Left renal pelvis (tissue), 4 donors: ENCODE measurements at places on chromosomes 2 and 18. TPM values are rescaled to one million over a fixed set of nuclear protein-coding genes. Genes with fewer than 3 reads are reported as not detected.

The CFAP221 gene
- 26.3 TPM for polyA plus RNA-seq

The PKP4 gene
- 167 TPM for polyA plus RNA-seq

The AQP12B gene
- 0.17 TPM for polyA plus RNA-seq

The MAPK4 gene
- polyA plus RNA-seq = 1.7 TPM

The CYRIA gene
- polyA plus RNA-seq = 2.8 TPM

The DNAJC5G gene
- polyA plus RNA-seq = 0.39 TPM

GRCh38 chr2:237178396-237178795 is 92.7 kb downstream of the COPS8 start:
- no peak for DNase-seq

- no peak for DNase-seq
Observed at GRCh38 chr2:190188289-190188688, 125.8 kb upstream of the MSTN start.

- no peak for DNase-seq
Observed at GRCh38 chr2:135005753-135006152, 41.5 kb downstream of the MAP3K19 start.

DNA sequence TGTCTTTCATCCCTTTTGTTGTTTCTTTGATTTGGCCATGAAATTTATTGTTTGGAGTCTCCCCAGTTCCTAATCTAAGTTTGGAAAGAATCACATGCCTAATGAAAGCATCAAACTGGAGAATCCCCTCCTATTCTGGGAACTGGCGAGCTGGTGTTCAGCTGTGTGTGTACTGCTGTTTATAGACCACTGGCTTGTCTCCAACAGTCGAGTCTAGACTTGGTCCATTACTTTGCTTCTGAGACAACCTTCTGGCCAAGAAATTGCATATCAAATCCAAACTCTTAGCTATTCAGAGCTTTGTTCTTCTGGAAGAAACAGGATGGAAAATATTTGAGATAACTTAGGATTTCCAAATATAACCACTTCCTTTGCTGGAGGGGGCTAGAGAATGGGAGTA is 111.5 kb upstream of the THSD7B start:
- no peak for DNase-seq

GRCh38 chr2:176978921-176979320 is 233.7 kb upstream of the HNRNPA3 start:
- no peak for DNase-seq

GRCh38 chr2:27237341-27237945 is 20.3 kb downstream of the CAD start:
- no peak for DNase-seq

GRCh38 chr18:11183637-11184036 is 34.3 kb upstream of the PIEZO2 start:
- DNase-seq = no peak

DNA sequence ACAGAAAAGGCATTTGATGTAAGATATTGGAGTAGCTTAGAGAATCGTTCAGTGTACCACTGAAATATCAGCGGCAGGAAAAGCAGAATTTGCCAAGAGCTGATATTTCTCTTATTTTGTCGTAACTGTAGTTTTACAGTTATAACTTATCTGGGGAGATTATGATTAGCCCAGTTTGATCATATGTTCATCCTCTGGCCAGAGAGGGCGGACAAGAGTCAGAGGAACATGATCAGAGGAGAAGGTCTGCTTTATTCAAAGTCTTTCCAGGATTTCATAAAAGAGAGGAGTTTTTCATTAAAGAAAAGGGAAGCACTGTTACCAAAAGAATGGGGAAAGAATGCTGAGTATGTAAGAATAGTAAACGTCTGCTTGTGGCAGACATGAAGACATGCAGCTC is 1655.6 kb downstream of the DPP10 start:
- no peak for DNase-seq

DNA sequence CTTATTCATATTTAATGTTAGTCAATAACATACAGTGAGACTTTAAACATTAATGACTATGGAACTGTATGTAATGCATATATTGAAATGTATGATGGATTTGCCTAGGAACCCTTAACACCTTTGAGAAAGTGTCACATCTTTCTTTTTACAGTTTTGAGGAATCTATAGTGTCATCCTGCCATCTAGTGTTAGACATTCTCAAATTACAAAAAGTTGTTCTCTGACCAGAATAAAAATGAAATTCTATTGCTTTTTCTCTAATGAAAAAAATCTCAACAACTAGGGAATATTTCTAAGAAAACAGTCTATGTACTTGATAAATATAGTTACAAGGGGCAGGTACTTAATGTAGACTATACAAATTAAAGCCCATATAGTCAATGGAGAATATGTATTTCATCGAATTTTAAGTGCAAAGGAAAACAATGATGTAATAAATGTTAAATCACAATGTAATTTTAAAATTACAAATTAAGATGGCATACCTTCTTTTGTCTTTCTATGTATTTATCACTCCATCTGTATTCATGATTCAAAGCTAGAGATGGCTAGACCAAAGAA is 5.1 kb upstream of the CALCRL start:
- DNase-seq = no peak

DNA sequence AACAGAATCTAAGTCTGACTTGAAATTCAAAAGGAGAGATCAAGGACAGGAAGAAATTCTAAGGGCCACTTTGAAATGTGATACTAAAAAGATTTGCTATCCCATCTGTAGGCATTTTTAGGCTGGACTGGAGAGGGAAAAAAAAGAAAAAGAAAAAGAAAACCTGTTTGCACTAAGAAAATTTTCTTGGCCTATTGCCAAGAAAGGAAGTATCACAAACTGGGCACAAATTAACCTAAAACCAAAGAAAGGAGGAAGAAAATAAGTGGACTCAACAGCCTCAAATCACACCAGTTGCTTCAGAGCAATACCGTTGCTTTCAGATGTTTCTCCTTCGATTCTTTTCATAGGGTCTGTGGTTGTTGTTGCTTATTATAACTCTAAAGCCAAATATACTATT is 287.9 kb upstream of the VRK2 start:
- no peak for DNase-seq

GRCh38 chr2:239675826-239676715 is 275.3 kb upstream of the HDAC4 start:
- DNase-seq = no peak

DNA sequence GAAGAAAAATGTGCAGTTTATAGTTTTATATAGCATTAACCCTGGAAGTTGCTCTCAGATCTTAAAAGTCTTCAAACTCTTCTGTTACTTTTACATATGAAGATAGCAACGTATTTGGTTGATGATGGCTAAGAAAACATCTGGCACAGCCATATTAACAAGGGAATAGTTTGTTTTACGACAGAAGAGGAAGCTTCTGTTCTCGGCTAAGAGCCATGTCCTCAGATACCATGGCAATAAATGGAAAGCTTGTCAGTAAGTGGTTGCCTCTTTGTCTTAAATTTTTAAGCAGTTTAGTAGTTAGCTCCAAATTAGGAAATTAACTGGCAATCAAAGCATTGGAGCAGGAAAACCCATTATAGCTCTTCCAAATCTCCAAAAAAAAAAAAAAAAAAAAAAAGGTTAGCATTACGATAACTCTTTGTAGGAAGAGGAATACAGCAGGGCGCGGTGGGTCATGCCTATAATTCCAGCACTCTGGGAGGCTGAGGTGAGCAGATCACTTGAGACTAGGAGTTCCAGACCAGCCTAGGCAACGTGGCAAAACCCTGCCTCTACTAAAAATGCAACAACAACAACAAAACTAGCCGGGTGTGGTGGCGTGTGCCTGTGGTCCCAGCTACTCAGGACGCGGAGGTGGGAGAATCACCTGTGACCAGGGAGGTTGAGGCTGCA is 4.5 kb upstream of the STON1 start:
- no peak for DNase-seq

DNA sequence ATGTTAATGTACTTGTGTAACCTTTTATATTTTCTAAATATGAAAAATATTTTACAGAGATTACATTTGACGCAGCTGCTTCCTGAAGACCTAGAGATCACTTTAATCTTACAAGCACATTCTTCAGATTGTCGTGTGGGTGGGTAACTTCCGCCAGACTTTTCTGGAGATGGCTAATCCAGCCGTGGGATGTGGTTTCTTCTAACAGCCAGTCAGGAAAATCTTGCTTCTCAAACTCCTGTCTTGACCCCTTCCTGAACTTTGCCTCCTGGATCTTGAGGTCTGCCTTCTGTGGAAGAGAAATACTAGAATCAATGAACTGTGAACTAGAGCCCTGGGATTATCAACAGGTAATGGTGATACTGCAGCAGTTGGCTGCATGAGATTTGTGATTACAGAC is 401.6 kb upstream of the TNP1 start:
- no peak for DNase-seq

DNA sequence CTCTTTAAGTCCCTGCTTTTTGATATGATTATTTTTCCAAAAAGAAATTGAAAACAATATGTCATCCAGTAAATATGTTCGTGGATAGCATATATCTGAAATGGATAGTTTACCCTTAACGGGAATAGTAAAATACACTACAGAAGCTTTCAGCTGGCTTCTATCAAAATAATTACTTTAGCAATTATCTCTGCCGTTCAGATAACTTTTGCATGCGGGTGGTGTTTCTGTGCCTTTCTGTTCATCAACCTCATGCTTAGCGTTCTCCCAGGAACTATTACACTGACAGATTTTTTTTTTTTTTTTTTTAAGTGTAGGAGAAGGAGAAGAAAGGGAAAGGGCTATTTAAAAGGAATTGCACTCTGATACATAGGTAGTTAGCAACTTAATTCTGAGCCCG is 53.6 kb downstream of the TSHZ1 start:
- no peak for DNase-seq

GRCh38 chr2:134287323-134287722 is 33.5 kb downstream of the MGAT5 start:
- no peak for DNase-seq

DNA sequence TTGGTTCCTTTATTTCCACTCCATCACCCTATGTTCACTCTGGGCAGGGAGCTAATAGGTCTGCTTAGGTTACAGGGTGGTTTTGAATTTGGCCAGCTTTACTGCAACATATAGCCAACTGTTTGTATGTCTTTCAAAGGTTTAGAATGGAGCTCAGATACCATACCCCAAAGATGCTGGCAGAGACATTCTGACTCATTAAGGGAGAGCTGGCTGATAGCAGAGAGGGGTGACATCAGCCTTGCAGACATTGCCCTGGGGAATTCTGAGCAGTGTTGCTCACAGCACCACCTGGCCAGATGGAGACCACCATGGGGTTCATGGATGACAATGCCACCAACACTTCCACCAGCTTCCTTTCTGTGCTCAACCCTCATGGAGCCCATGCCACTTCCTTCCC is 2.1 kb downstream of the PROKR1 start:
- no peak for DNase-seq

GRCh38 chr18:45423659-45424058 is 191.6 kb upstream of the SLC14A2 start:
- no peak for DNase-seq

GRCh38 chr2:10668402-10669012 is 21.3 kb downstream of the NOL10 start:
- peak; percentile 42 for DNase-seq
